GM12865 (cell line): ENCODE measurements at places on chromosomes 1 and 21.

DNA sequence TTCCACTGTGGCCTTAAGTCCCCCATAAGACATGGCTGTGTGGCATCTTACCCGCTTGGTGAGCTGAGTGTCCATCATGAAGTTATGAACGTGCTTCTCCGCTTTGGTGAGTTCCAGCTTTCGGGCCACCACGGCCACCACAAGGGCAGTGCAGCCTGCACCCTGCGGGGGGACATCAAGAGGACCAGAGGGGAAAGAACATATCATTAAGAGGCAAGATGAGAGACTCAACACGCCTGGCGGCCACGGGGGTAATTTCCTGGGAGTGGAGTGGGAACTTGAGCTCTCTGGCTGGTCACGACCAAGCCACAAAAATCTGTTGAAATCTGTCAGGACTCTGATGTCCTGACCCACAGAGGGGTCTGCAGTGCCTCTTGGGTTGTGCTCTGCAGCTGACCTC is 117.9 kb upstream of the ADAR start:
- no peak for DNase-seq

GRCh38 chr1:212283741-212284140 is 1.5 kb upstream of the PPP2R5A start:
- no peak for DNase-seq

GRCh38 chr1:234848972-234849649 is 239.1 kb upstream of the IRF2BP2 start:
- no peak for DNase-seq

DNA sequence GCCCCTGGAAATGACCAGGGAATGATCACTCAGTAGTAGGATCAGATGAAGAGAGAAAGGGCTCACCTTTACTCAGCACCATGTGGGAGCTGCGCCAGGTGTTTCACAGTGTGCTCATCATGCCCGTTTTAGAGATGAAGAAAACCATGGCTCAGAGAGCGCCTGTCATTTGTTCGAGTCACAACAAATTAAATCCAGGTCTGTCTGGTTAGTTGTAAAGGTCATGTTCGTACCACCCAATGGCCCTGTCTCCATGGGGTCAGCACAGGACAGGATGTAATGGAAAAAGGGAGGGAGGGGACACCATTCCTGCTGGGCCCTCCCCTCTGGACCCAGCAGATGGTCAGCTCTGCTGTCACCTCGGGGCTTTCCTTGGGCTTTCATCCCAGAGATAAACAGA is 15.2 kb downstream of the KIRREL1 start:
- no peak for DNase-seq

DNA sequence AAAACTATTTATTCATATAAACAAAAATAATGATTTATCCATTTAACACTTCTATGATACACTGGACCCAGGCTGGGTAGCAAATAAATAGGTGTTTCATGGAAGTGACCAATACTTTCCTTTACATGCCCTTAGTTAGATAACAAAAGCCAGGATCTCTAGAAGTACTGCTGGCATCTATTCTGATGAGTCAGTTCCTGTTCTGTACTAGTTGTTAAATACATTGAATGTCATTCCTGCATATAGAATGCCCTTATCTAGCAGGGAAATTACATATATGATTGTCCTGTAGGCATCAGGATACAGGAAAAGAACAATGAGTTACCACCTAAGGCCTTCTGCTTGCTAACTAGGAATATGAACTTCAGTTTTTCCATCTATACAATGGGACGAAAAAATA is 130.8 kb downstream of the HFM1 start:
- DNase-seq = no peak

GRCh38 chr1:208054911-208055379 is 144.0 kb upstream of the CD34 start:
- no peak for DNase-seq
